Esophagus mucosa (tissue), 1 donor: ENCODE measurements at places on chromosomes 16 and 17. TPM values are rescaled to one million over a fixed set of nuclear protein-coding genes. Genes with fewer than 3 reads are reported as not detected.

Gene PYDC1
- total RNA-seq: not detected

Gene CLEC18B
- total RNA-seq: 2.8 TPM

Gene KRTAP16-1
- not detected for total RNA-seq

Gene PLEKHM1
- total RNA-seq: 112 TPM
